ENCODE measurements at places on chromosomes 4 and X.

DNA sequence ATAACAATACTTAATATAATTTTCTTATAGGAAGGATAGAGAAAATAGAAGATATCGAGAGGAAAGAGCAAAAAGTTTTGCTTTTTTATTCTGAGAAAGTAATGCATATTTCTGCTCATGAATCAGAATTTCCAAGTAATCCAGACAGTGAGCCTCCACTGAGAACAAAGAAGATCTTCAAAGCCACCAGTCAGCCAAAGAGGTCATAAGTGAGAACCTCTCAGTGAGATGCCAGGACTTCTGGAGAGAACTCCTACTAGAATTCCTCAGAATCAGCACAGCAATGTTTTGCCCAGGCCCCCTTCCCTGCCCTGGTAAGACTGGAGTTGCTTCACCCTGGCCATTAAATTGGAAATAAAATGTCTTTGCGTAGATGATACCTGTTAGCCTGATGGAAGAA is 254.4 kb upstream of the FAT4 start:
- DNase-seq, result no peak

DNA sequence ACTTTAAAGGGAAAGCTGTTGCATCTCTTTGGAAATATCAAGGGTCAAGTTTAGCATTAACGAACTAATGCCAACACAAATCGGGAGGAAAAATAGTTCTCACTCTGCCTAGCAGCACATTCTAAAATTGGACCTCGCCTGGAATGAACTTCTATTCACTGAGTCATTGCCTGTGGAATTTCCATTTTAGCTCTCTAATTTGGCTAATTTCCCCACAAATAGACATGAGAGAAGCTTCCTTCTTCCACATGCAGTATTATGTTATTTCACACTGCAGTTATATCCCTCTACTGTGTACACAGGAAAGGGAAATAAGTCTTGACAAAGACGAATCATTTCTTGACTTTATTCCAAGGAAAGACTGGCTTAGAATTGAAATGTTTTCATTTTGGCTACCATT is 9.3 kb downstream of the ZXDA start:
- no peak for DNase-seq

- no peak for DNase-seq
Observed at GRCh38 chr4:185797018-185797417, 15.0 kb downstream of the SORBS2 start.

DNA sequence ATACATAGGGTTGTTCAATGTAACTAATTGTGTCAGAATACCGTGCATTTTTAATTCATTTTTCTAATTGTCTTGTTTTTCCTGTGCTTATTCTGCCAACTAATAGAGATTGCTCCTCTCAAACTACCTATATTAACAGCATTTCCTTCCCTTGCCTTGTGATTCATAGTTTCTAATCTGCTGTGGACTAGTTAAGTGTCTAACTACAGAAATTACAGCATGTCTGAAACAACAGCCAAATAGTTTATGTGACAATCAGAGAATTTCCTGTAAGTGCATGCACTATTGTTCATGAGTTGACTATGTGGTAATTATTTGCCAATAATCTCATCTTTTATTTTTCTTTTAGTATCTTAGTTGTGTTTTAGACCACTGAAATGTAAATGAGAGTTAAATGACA is 4.1 kb upstream of the SEC24B start:
- DNase-seq, result no peak

- DNase-seq, result no peak
Observed at GRCh38 chr4:37967736-37968135, 7.5 kb downstream of the PTTG2 start.

DNA sequence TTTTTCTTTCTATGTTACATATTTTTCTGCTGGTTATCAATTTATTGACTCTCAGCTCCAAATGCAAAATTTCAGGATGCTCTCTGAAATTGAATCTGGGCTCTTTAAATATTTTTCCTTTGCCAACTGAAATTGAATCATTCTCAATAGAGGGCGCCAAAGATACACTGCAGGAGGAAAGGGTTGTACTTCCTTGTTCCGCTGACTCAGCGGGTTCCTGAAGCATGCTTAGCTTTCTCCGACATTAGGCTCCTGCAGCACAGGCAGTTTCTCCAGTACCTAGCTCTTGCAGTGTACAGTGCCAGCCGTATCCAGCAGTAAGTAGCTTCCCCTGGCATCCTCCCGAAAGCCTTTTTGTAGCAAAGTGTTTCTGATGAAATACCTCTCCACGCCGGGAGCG is 28.8 kb upstream of the CFAP47 start:
- DNase-seq, result peak; percentile 20

GRCh38 chrX:153845195-153845594 is 14.9 kb upstream of the PDZD4 start:
- DNase-seq, result no peak

DNA sequence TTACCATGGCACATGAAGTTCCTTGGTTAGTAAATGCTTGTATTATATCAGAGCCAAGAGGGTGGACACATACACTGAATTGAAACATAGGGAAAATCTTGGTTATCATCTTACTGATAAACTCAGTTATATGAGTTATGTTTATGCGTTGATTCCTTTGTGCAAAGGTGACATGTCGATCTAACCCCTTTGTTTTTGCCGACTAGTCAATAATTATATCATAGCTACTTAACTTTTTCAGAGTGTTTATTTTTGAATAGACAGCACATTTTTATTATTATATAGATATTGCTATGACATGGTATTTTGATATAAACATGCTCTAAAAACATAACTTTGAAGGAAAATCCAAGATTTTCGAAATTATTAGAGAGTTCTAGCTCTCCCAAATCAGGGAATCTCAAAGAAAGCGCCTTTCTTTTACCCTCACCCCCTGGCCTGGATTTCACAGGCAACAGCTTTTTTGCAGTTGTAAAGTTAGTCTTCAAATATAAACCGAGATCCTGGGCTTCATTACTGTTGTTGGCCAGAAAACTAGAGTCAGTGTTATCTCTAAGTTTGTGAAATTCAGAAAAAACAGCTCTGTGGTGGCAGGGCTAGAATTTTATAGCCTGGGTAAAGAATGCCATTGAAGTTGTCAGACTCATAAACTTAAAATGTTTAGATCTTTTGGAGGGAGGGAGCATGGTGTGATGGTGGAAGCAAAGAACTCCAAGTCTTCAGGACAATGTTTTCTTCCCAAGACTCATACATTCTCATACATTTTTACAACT is 45.8 kb upstream of the PITX2 start:
- no peak for DNase-seq

GRCh38 chr4:83110970-83111750 is 3.4 kb downstream of the PLAC8 start:
- no peak for DNase-seq

- DNase-seq, result no peak
Observed at GRCh38 chr4:29861307-29861706, 858.9 kb upstream of the PCDH7 start.

DNA sequence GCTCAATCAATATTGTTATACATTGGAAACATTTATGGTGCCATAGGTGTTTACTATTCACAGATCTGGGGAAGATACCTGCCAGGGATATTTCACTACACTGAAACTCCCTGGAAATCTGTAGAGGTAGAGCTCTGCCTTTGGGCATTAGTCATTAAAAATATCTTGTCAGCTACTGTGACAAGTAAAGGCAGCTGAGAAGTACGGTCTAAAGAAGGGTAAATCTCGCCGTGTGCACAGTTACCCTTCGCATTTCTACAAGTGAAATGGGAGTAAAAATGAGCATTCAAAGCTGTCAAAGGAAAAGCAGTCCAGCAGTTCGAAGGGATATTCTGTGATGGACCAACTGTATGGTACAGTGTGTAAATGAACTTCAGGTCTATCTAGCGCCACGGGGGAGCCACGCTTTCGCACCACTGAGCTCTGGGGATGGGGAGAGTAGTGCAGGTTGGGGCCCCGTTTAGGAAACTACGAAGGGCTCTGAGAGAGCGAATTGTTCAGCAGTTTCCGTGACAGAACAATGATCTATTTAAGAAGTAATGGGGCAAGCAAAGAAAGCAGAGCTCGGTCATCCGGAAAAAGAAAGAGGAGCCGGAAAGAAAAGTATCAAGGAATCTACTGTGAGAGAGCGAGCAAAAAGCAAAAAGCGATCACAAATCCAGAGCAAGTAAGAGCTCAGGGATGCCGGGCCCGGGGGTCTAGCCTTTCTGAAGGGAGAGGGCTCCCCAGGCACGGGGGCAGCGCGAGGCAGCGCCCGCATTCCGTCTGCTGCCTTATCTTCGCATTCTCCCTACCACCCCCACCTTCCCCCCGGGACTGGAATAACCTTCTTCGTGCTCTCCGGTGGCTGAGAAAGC is 646 bp downstream of the TIGD4 start:
- DNase-seq, result peak; percentile 51

DNA sequence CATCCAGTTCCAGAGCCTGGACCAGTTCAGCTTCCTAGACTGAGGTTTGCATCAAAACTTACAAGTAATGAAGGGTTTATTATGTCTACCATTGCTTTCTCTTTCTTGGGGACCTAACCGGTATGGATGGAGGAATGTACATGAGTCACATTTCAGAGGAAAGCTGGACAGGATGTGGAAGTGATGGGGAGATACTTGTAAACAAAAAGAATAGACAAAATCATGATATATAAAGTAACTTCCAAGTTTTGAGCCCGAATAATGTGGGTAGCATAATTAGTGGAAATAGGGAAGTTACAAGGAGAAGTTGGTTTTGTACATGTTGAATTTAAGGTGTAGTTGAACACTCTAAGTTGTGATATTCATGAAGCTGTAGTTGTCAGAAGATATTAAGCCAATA is 15.0 kb downstream of the FNIP2 start:
- no peak for DNase-seq

- DNase-seq, result no peak
Observed at GRCh38 chr4:53361451-53361850, 4.4 kb downstream of the SCFD2 start.

GRCh38 chrX:106707771-106708454 is 18.6 kb upstream of the RNF128 start:
- no peak for DNase-seq

DNA sequence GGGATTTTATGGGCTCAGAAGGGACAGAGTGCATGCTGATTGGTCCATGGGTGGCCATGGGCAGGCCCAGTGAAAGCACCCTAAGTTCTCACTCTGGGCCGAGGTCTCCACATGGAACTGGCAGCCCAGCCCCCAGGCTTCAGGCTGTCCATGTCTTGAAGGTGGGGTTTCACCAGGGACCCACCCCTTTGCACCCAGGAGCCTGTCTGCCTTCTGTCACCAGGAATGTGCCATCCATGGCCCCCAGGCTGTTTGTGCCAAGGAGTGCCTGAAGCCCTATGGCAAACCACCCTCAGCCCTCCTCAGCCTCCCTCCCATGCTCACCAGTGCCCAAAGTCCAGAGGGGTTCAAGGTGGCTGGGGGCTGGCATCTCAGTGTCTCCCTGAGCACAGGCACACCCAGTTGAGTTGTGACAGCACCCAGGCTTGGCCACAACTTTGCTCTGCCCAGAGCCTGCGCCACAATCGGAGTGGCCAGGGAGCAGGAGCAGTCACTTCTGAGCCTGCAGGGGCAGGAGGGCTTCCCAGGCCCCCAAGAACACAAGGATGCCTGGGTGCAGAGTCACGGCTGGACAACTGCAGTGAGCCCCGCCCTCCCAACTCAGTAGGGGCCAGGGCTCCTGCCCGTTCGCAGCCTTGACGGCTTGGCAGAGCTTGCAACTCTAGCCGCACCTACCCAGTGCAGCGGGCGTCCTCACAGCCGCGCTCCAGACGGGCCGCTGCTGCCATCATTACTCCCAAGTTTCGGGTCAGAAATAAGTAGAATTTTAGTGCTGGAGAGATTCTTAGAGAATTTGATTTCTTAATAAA is 185.3 kb upstream of the NUDT6 start:
- no peak for DNase-seq

DNA sequence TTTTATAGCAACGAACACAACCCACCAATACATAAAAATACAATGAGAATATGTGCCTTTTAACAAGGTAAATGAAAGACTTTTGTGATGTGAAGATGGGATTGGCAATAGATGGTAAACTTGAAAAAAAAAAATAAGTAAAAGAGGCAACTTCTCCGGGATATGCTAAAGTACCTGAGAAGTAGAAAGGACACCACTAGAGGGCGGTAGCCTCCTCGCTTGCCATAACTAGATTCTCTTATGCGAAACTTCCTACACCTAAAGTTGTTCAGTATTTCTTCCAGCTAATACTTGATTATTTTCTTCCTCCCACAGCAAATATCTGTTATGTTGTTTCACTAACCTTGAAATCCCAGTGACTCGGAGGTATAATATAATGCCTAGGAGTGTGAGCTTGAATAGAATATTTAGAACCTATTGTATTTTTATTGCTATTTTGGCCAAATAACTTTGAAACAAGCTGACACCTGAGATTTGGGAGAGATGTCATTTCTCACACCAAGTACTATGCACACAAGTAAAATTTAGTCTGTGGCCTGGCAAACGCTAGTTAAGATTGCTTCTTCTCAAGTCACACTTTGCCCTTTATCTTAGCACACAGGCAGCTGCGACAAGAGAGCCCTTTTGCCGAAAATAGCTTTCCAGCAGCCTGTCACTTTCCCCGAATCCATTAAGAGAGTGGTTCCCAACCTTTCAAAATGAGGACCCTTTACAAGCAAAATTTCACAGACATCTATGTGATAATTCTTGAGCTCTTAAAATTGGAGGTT is 44.9 kb upstream of the PDLIM5 start:
- peak; percentile 61 for DNase-seq

GRCh38 chr4:99573735-99574368 is 772 bp upstream of the MTTP start:
- DNase-seq, result no peak

- no peak for DNase-seq
Observed at GRCh38 chr4:74189331-74190043, 31.6 kb downstream of the MTHFD2L start.

- DNase-seq, result no peak
Observed at GRCh38 chr4:118790544-118790943, 45.4 kb downstream of the SEC24D start.

DNA sequence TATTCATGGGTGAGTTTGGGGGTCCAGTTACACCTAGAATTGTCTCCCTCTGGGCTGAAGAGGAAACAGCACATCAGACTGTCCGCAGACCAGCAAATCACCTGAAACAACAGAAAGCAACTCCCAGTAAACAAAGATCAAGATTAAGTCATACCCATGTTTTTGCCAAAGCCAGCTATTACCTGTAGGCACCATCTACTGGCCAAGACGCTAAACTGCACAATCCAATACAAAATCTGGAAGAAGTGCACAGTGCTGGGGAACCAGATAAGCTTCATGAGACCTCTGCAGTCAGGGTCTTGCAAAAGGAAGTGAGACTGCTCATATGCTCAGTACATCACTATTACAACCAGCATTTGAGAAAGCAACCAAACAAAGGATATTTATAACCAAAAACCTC is 157.5 kb upstream of the ITM2A start:
- DNase-seq, result no peak
